ENCODE measurements at places on chromosomes 16 and 17.

DNA sequence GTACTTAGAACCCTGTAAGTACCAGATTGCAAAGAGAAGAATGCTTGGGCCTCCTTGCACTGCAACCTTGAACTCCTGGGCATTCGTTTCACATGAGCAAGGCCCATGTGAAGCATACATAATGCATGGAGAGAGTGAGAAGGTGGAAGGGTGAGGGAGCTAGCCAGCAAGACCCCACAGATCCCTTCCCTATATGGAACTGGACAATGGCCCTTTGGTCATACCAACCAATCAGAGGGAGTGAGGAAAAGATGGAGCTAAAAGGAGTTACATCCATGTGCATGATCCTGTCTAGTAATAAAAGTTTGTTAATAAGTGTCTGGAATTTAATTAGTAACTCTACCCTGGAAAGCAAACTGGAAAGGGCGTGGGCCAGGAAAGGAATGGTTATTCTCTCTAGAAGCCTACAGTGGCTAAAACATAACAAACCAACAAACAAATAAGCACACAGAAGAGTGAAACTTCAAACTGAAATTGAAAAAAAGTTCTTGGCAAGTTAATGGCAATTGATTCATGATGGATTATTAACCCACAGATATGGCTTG is 29.6 kb downstream of the DNAH3 start:
- no peak for DNase-seq

DNA sequence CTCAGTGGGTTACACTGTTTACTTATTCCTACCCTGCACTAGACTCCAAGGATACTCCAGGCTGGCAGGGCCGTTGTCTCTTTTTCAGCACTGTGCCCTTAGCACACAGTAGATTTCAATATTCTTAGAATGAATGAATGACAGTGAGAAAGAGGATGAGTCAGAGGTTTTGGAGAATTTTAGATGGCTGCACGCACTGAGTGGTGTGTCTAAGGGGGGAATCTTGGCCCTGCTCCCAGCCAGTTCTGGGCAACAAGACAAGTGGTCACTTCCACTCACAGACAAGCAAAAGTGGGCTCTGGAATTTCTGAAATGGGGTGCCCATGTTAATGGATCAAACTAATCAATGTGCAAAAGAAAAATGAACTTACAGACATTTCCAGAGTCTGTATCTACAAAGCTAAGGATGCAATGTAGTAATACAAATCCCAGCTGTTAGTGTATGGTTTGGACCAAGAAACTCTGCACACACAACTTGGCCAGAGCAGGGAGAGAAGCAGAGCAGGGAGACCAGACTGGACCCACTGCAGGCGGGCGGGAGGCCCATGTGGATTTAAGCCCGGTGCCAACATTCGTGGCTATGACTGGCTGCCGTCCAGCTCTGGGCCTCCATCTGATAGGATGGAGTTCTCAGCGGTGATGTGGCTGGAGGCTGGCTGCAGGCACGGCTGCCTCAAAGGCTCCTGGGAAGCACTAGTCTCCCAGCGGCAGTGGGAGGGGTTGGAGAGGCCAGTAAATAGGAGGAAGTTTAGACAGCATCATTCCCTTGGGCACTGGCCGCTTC is 95.6 kb upstream of the CDYL2 start:
- no peak for DNase-seq

DNA sequence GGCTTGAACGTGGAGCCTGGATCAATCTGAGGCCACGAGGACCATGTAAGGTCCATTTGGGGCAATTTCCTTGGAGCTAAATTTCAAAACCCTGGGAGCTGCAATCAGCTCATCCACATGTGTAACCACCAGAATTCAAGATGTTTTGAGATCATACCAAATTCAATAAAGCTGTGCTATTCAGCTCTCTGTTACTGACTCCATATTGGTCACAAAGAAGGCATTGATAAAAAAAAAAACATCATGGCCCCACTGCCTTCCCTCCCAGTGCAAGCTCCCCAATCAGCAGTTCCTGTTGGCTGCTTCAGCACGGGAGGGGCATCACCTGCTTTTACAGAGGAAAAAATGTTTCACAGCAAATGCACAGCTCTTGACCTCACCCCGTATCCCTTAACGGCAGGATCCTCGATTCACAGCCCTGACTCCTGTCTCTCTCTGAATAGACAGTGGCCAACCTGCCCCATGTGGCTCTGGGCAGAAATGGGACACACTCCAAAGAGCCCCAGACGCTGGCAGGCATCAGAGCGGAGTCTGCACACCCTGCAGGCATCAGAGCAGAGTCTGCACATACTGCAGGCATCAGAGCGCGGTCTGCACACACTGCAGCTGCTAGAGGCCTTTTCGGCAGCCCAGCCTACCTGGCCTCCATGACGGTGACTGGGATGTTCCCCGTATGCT is 37.1 kb downstream of the FANCA start:
- DNase-seq = no peak

DNA sequence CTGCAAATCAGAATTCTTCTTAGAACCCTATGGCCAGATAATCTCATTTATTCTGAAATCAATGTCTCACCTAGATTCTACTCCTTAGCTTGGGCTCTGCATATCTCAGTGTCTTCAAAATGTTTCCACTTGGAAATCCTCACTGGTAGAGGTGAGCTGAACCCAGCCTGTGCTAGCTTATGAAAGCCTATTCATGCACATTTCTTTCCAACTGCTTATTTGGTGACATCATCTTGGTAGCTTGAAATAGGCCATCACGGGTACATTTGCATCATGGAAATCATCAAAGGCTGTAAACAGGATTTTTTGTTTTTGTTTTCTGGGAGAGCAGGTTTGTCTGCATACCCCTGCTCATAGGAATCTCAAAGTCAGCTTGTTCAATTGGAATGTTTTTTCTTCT is 130.8 kb downstream of the KCNJ18 start:
- no peak for DNase-seq

- DNase-seq = no peak
Measured at GRCh38 chr16:11670171-11671131, 2.2 kb downstream of the SNN start.

DNA sequence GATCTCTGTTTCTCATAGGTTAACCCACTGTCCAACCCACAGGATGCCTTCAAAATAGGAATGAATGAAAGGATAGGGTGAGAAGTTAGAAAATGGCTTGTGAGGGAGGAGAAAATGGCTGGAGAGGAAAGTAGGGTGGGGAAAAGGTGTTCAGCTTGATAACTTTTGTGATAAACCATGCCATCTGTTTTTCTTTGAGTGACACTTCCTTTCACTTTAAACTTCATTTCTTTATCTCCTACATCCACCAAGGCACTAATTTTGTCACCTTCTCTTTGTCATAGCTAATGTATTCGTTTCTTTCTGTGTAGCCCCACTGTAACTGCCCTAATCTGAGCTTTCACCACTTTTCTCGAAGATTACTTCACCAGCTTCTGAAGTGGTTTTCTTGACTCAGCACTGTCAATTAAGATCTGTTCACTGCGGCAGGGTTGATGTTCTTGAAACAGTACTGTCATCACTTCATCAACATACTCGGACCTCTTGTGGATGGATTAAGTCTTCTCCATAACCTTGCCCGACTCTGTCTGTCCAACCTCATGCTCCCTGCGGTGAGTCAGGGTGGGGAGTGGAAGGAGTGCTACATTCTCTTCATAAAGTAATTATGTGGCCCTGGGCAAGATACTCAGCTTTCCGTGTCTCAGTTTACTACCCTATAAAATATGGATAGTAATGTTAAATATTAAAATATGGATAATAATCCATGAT is 5.5 kb upstream of the KRT10 start:
- DNase-seq = no peak

DNA sequence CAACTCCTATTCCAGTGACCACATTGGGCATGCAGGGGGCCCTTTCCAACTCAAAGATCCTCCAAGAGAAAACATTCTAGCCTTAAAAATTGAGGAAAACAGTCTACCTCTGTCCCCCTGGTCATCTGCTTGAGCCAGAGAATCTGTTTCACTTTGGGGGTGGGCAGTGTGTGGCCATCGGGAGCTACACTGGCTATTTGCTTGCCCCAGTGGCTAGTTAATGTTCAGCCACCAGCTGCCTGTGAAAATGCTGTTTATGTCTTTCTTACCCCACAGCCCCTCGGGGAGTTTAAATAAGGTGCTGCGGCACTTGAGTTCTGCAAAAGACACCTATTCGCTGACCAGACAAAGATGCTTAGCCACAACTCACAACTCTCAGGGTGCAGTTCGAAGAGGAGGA is 43.4 kb downstream of the GNAO1 start:
- no peak for DNase-seq

DNA sequence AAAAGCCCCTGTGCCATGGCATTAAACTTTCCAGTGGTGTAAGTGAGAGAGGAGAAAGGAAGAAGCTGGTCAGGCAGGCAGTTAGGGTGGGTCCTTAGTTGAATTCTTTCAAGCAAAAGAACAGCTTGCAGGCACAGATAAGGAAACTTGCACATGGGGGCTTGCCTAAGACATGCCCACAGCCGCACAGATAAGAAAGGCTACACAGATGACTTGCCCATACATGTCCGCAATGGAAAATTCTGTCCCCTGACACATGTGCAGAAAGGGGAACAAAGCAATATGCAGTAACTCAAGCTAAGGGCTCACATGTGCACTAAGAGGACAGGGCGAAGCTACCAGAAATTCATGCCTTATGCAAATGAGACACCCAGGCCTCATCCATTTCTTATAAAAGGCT is 69.9 kb downstream of the GSG1L start:
- no peak for DNase-seq

GRCh38 chr16:86040496-86040895 is 141.5 kb downstream of the IRF8 start:
- DNase-seq = no peak

- no peak for DNase-seq
Measured at GRCh38 chr17:72046643-72047612, 73.9 kb upstream of the SOX9 start.

DNA sequence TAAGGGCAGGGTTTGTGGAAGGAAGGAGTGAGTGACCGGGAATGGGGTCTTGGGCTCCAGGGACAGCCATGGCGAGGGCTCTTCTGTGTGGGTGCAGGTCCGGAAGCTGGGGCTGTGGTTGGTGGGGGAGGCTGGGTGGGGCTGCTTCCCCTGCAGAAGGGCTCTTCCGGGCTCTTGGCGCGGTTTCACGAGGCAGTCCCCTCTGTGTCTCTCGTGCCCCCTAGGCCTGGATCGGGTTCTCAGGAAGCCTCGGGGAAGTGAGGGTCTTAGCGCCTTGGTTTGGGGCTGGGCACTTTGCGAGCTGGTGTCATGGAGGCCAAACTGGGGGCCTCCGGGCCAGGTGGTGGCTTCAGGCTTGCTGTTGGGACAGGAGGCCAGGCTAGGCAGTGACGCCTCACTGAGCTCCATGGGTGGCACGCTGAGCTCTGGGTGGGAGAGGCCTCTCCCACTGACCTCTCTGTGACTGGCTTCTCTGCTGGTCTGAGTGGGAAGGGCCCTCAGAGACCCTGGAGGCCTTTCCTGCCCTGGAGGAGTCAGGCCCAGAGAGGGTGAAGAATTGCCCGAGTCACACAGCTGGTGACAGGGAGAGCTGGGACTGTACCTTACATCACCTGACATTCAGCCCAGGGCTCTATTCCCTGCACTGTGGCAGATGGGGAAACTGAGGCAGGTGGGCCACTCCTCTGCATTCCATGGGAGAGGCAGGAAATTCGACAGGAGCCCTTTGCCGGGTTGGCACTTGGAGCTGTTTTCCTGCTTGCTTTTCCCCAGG is 8.2 kb downstream of the ADCY7 start:
- no peak for DNase-seq

DNA sequence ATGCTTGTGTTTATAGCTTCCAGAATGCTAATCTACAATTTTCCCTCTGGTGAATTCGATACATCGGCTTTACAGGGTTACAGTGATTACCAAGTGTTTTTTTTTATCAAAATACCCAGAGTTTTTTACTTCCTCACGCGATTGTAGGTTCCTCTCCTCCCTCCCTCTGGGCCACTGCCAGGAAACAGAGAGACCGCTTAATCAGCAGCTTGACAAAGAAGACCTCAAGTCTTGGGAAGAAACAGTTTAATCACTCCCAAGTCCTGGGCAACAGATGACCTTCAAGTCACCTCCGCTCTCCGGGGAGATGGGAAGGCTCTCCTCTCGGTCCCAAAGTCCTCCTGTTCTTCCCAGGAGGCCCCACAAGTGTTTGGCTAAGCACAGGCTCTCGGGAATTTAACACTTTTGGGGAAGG is 23.5 kb downstream of the SMTNL2 start:
- no peak for DNase-seq

Data from GM12864 (cell line).